ENCODE measurements at places on chromosomes 5 and 9.

GRCh38 chr9:108184941-108185340, 670.8 kb downstream of the ACTL7B start:
- no peak for DNase-seq

GRCh38 chr9:126965077-126965476, 50.5 kb downstream of the RALGPS1 start:
- DNase-seq = no peak

DNA sequence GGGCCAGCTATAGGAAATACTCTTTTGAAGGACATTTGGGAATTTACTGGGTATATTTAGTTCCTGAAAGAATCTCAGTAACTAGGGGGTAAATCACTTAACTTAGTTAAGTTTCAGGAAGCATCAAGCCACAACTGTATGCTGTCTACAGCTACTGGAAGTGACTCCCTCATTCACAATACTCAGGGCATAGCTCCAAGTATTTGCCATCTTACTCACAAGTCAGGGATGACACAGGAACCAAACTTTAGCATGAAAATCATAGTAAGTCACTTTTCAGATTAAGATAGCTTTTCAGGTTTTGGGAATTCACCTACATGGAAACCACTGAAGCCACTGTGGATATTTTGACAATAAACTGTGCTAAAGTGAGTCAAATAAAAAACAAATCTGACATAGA, 242.4 kb upstream of the ATP10B start:
- DNase-seq = no peak

- DNase-seq = peak; percentile 29
These were observed 18.7 kb downstream of the CPLX2 start for GRCh38 chr5:175889910-175890684.

DNA sequence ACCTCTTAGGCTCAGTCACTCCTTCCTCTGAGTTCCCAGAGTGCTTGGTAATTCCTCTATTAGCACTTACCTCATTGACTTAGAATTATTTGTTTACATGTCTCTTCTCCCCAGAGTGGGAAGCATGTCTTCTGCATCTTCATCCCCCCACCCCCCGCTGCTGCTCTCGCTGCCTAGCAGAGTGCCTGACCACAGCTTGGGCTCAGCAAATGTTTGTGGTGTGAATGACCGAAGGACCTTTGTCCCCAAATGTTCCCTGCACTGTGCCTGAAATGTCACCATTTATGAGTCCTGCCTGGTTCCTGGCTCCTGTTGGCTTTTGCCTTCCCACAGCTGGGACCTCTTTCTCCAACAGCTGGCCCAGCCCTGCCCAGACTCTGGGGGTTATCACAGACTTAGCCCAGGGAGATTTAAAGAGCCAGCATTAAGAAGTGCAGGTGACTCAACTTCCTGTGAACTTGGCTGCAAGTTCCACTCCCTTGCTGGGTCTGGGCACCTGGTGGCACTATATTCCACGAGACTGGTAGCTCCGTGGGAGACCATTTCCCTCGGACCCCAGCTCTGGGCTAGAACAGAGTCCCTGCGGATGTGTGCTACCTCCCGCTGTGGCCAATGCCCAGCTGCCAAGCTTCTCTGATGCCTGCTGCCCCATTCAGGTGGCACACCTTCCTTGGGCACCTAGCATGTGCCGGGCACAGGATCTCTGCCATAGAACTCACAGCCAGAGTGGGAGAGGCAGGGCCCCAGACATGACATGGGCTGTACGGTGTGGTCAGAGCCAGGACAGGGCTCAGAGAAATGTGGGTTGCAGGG, 1.8 kb upstream of the HMCN2 start:
- DNase-seq = no peak

DNA sequence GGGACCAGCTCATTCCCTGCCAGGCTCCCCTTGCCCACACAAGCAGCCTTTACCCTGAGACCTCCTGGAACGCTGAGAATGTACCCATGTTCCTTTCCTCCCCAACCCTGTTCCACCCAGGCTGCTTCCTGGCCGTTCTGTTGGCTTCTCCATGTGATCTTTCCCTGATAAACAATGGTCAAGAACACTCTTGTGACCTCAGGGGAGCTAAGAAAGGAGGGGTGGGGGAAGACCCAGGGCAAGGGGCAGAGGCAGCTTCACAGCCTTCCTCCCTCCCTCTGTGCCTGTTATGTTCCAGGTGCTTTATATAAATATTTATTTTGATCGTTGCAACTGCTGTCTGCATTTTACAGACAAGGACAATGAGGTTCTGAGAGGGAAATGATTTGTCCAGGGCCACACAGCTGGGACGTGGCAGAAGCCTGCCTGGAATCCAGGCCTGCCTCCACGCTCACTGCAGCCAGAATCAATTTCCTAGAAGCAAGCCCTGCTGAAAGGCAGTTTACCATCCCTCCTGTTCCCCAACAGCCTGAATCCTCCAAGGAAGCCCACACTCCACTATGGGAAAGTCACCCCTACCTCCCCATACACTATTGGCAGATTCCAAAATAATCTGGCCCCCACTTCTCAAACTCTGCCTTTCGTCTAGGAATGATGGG, 3.9 kb downstream of the SHROOM1 start:
- no peak for DNase-seq

- peak; percentile 91 for DNase-seq
These were observed 202.5 kb downstream of the MEF2C start for GRCh38 chr5:88680253-88681132.

DNA sequence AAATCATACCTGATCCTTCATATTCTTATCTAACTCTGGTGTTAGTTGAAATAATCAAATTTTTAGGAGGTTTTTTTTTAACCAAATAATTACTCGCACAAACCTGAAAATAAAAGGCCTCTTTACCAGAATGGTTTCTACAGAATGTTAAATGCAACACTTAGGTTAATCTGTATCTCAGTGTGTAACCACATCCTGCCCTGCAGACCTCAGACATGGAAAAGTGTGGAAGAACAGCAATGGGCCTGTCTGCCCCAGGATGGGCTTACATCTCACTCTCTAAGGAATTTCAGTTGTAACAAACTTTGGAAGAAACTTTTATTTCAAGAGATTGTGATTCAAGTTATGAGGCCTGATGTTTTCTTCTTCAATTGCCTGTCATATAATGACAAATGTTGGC, 32.5 kb upstream of the MIER3 start:
- no peak for DNase-seq

DNA sequence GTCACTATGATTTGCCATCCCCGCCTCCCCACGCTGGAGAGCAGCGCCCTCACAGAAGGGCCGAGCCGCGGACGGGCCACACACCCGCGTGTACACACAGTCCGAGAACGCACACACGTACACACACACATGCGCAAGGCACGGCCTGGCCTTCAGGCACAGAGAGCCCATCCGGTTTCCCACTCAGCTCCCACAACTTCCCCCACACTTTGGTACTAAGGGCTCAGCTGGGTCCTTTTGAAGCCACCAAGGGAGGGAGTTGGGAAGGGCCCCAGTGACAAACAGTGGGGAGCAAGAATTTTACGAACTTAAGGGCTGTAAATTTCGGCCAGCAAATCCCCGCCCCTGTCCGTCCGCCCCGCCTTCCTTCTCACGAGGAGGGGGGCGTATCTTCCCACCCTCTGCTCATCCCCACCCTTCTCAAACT, 133.3 kb upstream of the HAND1 start:
- no peak for DNase-seq

DNA sequence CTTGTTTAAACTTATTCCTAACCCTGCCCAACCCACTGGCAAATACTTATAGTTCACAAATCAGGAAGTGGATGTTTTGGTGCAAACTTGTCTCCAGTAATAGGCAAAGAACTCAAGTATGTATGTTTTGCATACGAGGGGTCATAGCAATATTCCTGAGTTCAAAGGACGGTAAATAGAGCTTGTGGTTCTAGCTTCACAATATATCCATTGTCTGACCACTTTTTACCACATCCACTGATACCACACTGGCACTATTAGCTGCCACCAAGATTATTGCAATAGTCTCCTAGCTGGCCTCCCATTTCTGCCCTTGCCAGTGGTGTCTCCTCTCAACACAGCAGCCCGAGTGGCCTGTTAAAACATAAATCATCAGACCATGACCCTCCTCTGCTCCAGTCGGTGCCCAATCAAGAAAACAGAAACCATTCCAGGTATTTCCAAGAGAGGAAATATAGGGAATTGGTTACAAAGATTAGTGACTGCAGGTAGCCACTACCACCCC, 17.0 kb downstream of the GRXCR2 start:
- no peak for DNase-seq

DNA sequence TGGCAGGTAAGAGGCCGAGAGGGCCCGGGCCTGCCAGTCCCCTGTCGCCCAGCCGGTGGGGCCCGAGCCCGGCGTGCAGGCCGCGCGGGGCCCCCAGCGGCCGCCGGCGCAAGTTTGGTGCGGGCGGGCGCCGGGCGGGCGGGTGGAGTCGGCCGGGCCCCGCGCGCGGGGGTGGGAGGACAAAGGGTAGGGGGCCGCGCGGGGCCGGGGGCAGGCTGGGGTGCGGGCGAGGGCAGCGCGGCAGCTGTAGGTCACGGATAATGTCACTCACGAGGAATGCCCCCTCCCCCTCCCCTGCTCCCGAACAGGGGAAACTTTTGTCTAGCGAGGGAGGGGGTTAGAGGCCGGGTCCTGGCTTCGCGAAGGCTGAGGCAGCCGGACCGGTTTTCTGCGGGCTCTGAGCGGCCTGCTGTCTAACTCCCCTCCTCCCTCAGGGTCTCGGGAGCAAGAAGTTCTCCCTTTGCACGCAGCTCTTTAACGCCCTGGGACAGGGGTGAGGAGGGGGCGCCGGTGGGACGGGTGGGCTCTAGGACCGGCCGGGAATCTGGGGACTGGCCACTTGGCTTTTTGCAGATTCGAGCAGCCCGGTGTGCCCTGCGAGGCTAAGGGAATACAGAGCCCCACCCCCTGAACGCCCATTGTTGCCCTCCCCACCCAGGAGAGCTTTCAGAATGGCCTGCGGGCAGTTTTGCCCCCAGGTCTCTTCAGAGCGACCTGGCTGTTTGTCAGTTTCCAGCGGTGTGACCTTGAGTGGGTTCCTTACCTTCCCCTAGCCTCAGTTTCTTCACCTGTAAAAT, 21.3 kb upstream of the NDST1 start:
- DNase-seq = peak; percentile 90

DNA sequence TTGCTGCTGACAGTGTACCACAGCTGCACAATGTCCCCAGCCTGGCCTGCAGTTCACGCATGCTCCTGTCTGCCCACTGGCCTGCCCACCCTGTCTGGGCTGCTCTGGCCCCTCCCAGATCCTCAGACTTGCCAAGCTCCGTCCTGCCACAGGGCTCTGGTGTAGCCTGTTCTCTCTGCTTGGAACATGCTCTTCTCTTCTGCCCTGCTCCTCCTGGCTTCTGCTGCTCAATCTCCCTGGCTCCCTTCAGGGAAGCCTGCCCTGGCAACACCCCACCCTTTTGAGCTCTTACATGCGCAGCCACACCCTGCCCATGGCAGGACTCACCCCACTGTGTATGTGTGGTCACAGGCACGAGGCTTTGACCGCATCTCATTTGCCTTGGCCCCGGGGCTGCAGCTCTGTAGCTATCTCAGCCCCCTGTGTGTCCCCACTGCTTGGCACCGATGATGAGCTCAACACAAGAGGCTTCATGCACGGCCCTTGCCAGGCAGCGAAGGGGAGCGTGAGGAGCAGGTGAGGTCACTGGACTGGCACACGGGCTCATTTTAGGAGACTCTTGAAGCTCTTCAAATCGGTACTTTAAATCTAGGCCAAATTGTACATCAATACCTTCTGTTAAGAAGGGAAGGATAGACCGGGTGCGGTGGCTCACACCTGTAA, 20.4 kb upstream of the BRD3 start:
- DNase-seq = no peak

DNA sequence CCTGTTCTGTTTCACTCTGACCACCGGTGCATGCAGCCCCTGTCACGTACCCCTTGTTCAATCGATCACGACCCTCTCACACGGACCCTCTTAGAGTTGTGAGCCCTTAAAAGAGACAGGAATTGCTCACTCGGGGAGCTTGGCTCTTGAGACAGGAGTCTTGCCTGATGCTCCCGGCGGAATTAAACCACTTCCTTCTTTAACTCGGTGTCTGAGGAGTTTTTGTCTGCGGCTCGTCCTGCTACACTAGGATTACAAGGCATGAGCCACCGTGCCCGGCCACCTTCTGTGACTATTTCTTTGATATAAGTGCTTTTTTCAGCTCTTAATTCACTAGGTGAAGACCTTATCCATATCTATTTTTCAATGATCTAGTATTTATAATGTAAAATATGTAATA, 167.5 kb downstream of the TTC39B start:
- DNase-seq = no peak

DNA sequence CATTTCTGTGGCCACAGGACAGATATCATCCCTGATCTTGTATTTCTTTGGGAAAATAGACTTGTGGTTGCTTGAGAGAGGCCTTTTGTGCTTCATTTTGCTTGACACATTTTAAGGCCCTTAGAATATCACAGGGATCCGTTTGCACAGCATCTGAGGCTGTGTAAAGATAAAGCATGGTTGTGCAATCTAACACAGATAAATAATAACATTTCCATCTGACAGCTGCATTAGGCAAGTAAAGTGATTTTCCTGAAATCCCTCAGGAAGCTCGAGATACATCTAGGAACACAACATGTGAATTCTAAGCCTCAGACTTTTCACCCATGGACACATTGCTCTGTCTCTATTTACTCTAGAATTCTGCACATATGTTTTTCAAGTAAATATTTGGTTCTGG, 212.8 kb upstream of the ADAMTSL1 start:
- no peak for DNase-seq

GRCh38 chr5:151098768-151099121, 17.9 kb upstream of the TNIP1 start:
- DNase-seq = no peak

DNA sequence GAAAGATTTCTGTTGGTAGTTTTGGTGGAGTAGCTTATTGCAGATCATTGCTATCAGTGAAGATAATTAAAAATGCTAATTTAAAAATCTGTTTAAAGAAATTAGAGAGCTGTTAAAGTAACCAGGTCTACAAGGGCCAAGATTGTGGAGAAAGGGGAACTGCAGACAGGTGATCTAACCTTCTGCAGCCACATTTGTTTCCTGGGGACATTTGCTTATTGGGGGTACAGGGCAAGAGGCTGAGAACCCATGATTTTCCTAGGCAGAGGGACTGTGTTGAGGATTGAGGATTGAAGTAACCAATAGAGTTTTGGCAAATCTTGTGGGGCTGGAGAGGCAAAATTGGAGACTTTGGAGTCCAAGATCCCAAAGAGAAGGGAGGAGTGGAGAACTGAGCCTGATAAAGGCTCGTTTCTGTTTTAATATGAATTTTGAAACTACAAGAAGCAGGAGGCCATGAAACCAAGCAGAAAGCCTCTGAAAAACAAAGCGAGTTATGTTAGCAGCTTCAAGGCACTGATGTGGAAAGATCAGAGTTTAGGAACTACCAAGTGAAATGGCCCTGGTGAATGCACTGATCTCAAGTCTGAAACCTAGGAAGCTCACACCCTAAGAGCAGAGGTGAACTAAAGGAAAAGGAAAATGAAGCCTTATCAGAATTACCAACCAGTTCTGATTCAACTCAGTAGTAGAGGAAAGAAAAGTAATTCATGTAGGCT, 219.8 kb upstream of the C9orf72 start:
- no peak for DNase-seq

GRCh38 chr5:171429543-171429910, 10.1 kb downstream of the FGF18 start:
- DNase-seq = peak; percentile 31

All from ecto neural progenitor cell (in vitro differentiated cells).